AG09319 (cell line): ENCODE measurements at places on chromosomes 3 and 15.

GRCh38 chr15:97783240-97783639 lies 177.3 kb upstream of the ARRDC4 start:
- DNase-seq: no peak

DNA sequence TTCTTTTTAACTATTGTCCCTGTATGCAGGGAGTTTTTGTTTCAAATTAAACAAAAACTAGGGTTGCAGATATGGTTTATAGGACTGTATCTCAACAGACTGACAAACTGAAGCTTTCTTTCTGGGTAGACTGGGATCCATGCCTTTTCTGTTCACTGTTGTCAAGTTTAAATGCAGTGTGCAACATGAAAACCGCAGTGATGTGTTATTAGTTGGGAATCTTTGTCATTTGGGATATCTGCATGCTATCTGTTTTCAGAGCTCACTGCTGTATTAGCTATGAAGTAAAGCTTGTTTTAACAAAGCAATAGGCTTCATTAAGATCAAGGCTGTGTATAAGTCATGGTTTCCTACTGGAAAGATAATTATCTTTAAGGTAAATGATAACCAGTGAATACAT lies 21.4 kb upstream of the MCF2L2 start:
- no peak for DNase-seq

DNA sequence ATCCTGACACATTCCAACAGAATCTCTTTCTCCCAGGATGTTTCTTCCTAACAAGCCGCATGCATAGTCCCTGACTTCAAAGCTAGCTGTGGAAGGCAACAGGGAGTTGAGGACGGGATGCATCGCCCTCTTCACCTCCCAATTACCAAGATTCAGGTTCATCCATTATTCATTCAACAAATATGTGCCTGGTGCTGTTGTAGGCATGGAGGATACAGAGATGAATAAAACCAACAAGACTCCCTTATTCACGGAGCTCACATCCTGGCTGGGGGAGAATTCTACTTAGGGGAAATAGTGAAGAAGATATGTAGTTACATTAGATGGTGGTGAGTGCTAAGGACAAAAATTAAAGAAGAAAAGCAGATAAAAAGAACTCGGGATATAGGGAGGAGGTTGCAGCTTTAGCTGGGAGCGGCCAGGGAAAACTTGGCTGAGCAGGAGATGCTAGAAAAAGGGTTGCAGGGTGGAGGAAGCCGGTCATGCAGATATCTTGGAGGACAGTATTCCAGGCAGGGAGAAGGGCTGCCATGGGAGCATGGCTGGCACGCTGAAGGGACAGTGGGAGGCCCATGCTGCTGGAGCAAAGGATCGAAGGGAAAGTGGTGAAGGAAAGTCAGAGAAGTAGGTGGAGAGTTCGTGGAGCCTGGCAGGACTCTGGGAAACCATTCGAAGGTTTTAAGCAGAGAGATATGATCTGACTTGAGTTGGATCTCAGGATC lies 5.0 kb downstream of the ITGB5 start:
- DNase-seq: no peak

- no peak for DNase-seq
Observed at GRCh38 chr3:45776611-45777010, 19.7 kb downstream of the SLC6A20 start.

GRCh38 chr3:112718516-112718915 lies 77.6 kb upstream of the CCDC80 start:
- no peak for DNase-seq

GRCh38 chr3:194777729-194778128 lies 92.0 kb downstream of the FAM43A start:
- DNase-seq: no peak

DNA sequence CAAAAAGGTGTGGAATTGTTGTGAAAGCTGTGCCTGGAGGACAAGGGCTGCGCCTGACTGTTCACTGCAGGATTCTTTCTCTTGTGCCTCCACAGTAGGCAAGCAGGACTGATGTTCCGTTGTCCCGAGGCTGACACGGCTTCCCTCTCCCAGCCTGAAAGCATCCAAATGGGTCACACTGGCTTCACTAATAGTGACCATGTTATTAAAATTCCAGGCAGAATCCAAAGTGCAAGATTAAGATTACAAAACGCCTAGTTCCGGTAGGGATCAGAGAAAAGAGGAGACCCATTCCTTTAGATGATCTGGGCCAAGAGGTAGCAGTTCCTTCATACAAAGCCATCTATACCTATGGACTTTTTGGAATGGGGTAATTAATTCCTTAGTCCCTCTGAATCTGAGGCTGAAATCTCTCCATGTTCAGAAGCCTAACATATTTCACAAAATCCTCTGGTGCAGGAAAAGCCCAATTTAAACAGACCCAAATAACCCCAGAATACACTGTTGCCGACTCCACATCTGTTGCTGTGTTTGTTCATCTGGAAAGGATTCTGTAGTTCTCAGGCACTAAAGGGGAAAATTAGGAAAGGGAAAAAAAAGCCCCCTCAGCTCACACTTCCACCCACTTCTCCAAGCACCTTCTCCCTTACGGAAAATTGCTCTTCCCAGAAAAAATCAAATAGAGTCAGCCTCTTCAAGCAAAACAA lies 145.9 kb downstream of the RORA start:
- no peak for DNase-seq
